NCI-H1436 treated with DMSO at 0.1 percent for 48 hours (cell line): ENCODE measurements at places on chromosomes 5 and 9.

GRCh38 chr9:116115761-116116353 is 37.7 kb upstream of the PAPPA start:
- DNase-seq: no peak

DNA sequence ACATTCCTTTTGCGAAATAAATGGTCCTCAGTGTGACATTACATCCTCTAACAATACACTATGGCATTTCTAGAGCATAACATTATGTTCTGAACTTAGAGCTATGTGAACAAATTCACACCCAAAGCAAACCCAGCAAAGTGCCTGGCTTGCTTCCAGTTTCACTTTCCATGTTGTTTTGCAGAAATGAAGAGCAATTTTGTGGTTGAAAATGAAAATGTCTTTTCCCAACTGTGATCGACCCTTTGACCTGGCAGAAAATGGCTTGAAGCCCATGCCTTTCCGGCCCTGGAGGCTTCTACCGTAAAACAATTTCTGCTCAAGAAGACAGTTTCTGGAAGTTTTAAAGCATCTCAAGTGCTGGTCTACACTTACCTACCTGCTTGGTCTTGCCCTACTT is 344.7 kb upstream of the RGMB start:
- no peak for DNase-seq

DNA sequence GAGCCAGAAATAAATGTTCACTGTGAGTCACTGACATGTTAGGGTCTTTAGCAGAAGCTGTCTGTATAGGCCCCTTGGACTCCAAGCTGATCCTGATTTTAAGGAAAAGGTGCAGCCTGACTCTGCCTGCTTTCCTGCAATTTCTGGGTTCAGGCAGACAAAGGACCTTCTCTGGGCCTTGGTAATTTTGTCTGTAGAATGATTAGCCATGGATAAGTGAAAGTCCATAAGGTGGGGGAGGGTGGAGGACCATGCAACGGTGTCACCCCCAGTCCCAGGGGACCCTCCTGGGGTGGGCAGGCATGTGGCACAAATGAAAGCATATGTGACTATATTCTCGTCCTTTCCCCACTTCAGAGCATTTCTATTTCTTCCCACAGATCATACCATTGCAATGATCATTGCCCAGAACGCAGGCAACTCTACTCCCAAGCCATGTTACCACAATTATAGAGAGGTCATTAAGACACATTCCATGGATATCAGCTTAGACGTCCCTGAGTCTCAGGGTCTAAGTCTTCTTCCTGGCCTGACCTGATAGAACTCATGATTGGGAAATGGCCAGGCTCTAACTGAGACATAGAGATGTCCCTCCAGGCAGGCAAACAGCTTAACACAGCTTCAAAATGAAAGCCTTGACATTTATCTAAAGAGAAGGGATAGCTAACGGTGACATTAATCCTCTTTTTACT is 157.9 kb upstream of the ALDH1B1 start:
- no peak for DNase-seq

DNA sequence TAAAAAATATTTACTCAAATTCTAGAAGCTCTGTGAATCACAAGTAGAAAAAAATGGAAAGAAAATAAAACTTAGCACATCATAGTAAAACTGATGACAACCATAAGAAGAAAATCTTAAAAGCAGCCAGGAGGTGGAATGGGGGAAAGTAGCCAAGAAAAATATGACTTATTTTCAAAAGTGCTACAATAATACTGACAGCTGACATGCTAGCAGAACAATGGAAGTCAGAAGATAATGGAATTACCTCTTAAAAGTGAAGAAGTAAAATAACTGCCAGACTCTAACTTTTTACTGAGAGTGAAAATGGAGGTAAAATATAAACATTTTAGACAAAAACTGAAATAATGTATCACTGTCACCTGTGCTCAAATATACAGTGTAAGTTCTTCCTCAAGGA is 532.2 kb upstream of the SGCD start:
- no peak for DNase-seq

DNA sequence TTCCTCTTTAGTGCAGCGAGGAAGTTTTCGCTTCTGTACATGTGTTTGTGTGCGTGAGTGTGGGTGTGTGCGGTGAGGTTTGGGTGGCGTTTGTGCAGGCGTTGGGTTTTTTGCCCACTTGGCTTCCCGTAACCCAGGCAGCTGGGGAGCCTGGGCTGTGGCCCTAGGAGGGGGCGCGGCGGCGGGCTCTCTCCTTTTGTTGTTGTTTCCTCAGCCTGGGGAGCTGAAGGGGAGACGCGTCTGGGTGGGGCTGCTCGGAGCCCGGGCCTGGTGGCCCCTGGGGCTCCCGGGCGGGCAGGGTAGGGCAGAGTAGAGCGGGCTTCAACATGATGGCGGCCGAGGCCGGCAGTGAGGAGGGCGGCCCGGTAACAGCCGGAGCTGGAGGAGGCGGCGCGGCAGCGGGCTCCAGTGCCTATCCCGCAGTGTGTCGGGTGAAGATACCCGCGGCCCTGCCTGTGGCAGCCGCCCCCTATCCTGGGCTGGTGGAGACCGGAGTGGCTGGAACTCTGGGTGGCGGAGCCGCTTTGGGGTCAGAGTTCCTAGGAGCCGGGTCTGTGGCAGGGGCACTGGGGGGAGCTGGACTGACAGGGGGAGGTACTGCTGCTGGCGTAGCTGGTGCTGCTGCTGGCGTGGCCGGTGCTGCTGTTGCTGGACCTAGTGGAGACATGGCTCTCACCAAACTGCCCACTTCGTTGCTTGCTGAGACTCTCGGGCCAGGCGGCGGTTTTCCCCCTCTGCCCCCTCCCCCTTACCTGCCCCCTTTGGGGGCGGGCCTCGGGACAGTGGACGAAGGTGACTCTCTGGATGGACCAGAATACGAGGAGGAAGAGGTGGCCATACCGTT is 665 bp downstream of the RASA1 start:
- no peak for DNase-seq

DNA sequence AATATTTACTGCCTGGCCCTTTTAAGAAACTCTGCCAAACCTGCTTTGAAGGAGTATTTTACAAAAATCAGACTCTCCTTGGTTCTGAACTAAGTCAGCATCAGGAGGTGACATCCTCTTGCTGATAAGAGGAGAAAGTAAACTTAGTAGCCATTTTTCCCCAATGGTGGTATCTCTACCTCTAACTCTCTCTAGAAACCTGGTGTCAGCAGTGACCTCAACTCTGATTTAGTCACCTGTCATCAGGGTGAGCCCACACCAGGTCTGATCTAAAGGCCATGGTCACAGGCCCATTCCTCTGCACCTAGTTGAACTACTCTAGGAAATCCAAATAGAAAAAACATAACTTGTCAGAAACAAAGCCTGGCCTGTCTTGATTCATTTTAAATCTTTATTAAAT is 4.2 kb downstream of the CARNMT1 start:
- DNase-seq: no peak
